Cerebellum (tissue), 4 donors: ENCODE measurements at places on chromosomes 12 and 14. TPM values are rescaled to one million over a fixed set of nuclear protein-coding genes. Genes with fewer than 3 reads are reported as not detected.

Gene FSCB
- total RNA-seq = 0.18 TPM

Gene DYNLL1
- total RNA-seq = 149 TPM

Gene RNASE4
- total RNA-seq = 2.6 TPM

Gene ZBTB25
- 18.1 TPM for total RNA-seq

Gene KCNA5
- 2.9 TPM for total RNA-seq

Gene CHST11
- 27.9 TPM for total RNA-seq

Gene SIX6
- total RNA-seq = not detected

Gene TAS2R50
- total RNA-seq = 17.1 TPM

Gene ANAPC5
- 159 TPM for total RNA-seq

Gene CMA1
- total RNA-seq = not detected

Gene COCH
- total RNA-seq = 25.3 TPM

Gene SYT1
- 128 TPM for total RNA-seq

Gene MMP19
- total RNA-seq = 0.18 TPM

Gene PKP2
- total RNA-seq = 4.1 TPM

Gene TMEM121
- total RNA-seq = 12.5 TPM
